ENCODE measurements at places on chromosomes 2 and 18. TPM values are rescaled to one million over a fixed set of nuclear protein-coding genes. Genes with fewer than 3 reads are reported as not detected.

The APLF gene
- total RNA-seq = 10.2 TPM

The SAG gene
- total RNA-seq = not detected

The UGT1A4 gene
- total RNA-seq = not detected

The EVA1A gene
- total RNA-seq = 9.7 TPM

The TMEFF2 gene
- total RNA-seq = 3.2 TPM

The NGEF gene
- total RNA-seq = 2.0 TPM
